ENCODE measurements at places on chromosomes 2 and 18.

- no peaks in the 10 kb centered on the region for H3K27me3 ChIP-seq
- H3K4me3 ChIP-seq = no peak overlapping the region
- no peak for DNase-seq
- H3K36me3 ChIP-seq = no peaks in the 10 kb centered on the region
- H3K4me1 ChIP-seq = no peaks in the 10 kb centered on the region
Measured at GRCh38 chr2:7071916-7072556, 154.8 kb downstream of the RNF144A start.

DNA sequence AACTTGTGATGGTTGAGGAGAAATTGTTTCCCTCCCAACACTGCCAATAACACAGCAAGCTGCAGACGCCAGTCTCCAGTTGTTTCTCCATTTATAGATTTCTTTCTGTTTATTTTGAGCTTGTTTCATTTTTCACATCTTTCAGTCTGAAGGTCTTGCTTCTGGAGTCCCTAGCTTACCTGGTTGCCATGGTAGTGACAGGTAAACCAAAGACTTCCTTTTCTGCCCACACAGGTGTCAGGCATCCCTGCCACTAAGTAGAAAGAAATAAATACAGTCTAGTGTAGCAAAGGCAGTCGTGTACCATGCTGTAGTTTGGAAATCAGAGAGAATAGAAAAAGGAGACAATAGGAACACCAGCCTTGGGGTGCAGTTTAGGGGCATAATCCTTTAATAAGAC, 82.8 kb downstream of the MARCHF4 start:
- H3K27ac ChIP-seq = no peak overlapping the region
- no peak overlapping the region for H3K4me3 ChIP-seq
- no peaks in the 10 kb centered on the region for H3K27me3 ChIP-seq
- H3K4me1 ChIP-seq = peaks cover 6% of the 10 kb centered on the region
- no peaks in the 10 kb centered on the region for H3K36me3 ChIP-seq
- DNase-seq = no peak

DNA sequence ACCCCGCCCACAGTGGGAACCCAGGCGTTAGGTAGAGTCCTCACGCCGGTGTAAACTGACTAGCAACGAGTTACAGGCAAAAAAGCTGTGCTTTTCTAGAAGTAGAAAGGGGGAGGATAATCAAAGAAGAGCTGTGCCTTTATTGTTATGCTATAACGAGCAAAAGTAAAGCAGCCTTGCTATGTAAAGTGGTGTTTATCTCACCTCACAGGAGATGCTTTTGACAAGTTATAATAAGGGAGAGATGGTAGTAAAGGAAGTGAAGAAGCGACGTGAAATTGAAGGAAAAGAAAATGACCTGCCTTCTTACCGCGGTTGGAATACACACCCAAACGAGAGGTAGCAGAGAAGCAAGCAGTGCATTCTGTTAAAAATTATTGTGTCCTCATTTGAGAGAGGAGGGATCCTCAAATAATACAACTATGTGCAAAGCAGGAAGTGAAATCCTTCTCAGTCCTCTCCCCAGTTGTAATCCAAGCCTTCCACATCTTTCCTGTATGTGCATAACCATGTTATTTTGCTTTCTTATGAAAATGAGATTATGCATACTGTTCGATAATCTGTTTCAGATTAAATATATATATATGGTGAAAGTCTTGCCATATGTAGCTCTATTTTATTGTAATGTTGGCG, 962 bp downstream of the TANK start:
- no peaks in the 10 kb centered on the region for H3K4me1 ChIP-seq
- no peak overlapping the region for H3K27ac ChIP-seq
- peaks cover 3% of the 10 kb centered on the region for H3K36me3 ChIP-seq
- H3K4me3 ChIP-seq = peak overlapping the region; percentile 97
- DNase-seq = no peak
- no peaks in the 10 kb centered on the region for H3K27me3 ChIP-seq

GRCh38 chr2:80303006-80303908, 1.3 kb downstream of the LRRTM1 start:
- no peaks in the 10 kb centered on the region for H3K36me3 ChIP-seq
- peaks cover 46% of the 10 kb centered on the region for H3K27me3 ChIP-seq
- peaks cover 22% of the 10 kb centered on the region for H3K4me1 ChIP-seq
- H3K4me3 ChIP-seq = peak overlapping the region; percentile 63
- DNase-seq = peak; percentile 68

- H3K4me3 ChIP-seq = no peak overlapping the region
- H3K4me1 ChIP-seq = no peaks in the 10 kb centered on the region
- no peaks in the 10 kb centered on the region for H3K36me3 ChIP-seq
- no peak overlapping the region for H3K27ac ChIP-seq
Measured at GRCh38 chr2:119485336-119486110, 38.8 kb downstream of the SCTR start.
